ENCODE measurements at places on chromosomes 5 and 9. TPM values are rescaled to one million over a fixed set of nuclear protein-coding genes. Genes with fewer than 3 reads are reported as not detected.

The ORM2 gene
- total RNA-seq, result not detected

DNA sequence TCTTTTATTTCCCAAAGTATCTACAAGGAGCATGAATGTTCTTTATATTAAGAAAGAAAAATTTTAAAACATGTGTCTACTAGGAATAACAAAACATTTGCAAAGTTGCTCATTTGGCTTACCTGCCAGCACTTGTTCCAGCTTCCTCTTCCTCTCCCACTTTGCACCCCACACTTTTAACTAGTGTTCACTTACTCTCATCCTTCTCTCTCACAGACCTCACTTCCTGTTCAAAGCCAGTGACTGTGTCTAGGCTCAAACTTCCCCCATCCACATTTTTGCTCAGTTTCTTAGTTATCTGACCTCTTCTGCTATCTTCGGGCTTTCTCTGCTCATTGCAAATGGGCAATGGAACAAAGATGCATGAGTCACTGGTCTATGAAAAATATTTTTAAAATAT is 512.2 kb upstream of the ZNF462 start:
- H3K27me3 ChIP-seq, result no peaks in the 10 kb centered on the region
- H3K36me3 ChIP-seq, result no peaks in the 10 kb centered on the region
- no peak overlapping the region for H3K4me3 ChIP-seq
- H3K4me1 ChIP-seq, result no peaks in the 10 kb centered on the region
- no peak for DNase-seq
- no peak overlapping the region for H3K27ac ChIP-seq

DNA sequence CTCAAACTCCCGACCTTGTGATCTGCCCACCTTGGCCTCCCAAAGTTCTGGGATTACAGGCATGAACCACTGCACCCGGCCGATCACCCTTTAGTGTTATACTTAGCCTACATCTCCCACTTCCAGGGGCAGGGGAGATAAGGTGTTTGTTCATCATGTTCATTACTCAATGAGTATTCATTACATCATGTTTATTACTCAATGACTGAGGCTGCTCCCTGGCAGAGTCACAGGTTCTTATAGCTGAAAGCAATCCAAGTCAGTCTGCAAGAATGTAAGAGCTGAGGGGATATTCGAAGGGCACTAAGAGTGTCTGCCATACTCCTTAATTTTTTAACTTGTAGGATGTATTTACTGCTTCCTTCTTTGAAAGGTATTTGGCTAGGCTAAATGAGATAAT is 214.2 kb downstream of the SPATA31D1 start:
- no peak for DNase-seq
- no peaks in the 10 kb centered on the region for H3K4me1 ChIP-seq
- H3K4me3 ChIP-seq, result no peak overlapping the region
- H3K27me3 ChIP-seq, result no peaks in the 10 kb centered on the region

DNA sequence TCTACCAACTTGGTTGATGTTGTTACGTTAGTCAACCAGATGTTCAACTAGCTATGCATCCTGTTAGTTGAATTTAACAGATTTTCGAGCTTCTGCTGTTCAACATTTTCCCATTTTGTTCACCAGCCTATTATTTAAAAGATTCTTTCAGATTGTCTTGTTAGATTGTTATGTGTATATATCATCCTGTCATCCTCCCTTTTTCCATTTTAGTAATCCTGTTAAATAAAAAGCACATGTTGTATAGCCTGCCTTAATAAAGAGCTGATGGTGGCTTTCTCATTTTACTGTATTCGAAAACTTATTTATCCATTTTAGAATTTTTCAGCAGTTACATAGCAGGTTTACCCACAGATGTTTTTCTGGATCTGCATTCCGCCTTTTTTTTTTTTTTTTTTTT is 4.3 kb downstream of the TMEFF1 start:
- peaks cover 40% of the 10 kb centered on the region for H3K27me3 ChIP-seq
- H3K4me3 ChIP-seq, result no peak overlapping the region
- H3K4me1 ChIP-seq, result peaks cover 5% of the 10 kb centered on the region

GRCh38 chr9:127489471-127490115 is 38.3 kb downstream of the LRSAM1 start:
- H3K36me3 ChIP-seq, result peaks cover 20% of the 10 kb centered on the region
- no peaks in the 10 kb centered on the region for H3K4me1 ChIP-seq
- no peaks in the 10 kb centered on the region for H3K27me3 ChIP-seq
- H3K27ac ChIP-seq, result no peak overlapping the region
- DNase-seq, result no peak

DNA sequence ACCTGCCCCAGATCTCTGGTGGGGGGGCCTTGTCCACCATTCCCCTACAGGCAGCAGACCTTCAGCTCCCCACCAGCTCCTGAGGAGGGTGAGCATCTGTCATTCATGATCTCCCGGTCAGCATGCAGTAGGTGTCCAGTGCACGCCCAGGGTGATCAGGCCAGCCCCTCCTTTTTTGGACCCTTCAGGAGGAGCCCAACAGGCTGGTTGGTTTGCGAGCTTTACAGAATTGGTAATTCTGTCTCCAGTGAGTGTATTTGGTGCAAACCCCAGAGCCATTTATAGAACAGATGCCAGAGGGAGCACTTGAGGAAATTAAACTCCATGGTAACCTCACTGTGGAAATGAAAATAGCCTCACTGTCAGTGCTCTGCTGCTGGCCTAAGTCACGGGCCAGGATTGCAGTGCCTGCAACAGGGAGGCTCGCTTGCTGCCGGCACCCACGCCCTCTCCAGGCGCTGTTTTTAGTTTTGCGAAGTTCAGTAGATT is 23.4 kb downstream of the WNK2 start:
- H3K36me3 ChIP-seq, result no peaks in the 10 kb centered on the region
- no peak for DNase-seq
- H3K4me3 ChIP-seq, result no peak overlapping the region
- no peaks in the 10 kb centered on the region for H3K27me3 ChIP-seq
- H3K27ac ChIP-seq, result no peak overlapping the region

- no peak overlapping the region for H3K27ac ChIP-seq
- H3K4me3 ChIP-seq, result no peak overlapping the region
- H3K4me1 ChIP-seq, result no peaks in the 10 kb centered on the region
These were observed 342.4 kb downstream of the RASEF start for GRCh38 chr9:82720515-82720914.

DNA sequence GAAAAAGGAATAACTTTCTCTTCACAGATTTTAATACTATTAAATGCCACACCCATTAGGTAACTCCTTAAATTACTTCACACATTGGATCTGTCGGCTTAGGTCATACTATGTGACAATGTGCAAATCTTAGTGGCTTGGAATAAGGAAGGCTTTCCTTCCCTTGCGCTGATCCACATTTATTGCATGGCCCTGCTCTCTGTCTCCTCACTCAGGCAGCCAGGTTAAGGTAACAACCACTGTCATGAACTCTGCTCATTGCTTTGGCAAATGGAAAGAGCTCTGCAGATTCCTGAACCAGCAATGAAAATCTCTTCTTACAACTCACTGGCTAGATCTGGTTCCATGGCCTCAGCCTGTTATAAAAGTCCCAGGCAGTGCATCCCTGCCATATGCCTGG is 121.9 kb upstream of the NFIB start:
- H3K4me3 ChIP-seq, result no peak overlapping the region
- H3K27me3 ChIP-seq, result peaks cover 2% of the 10 kb centered on the region
- H3K27ac ChIP-seq, result no peak overlapping the region
- H3K4me1 ChIP-seq, result no peaks in the 10 kb centered on the region
- H3K36me3 ChIP-seq, result no peaks in the 10 kb centered on the region
- DNase-seq, result no peak

Data from activated CD4-positive, alpha-beta memory T cell treated with anti-CD3 and anti-CD28 coated beads, Interleukin-2, amount 10 ng/mL, durations not matched to agents 7 days and 5 days (primary cell).